Renal cortex interstitium (tissue), 15 donors: ENCODE measurements at places on chromosomes 6 and 20.

- DNase-seq = no peak
Observed at GRCh38 chr6:132664309-132665034, 5.5 kb upstream of the TAAR1 start.

- no peak for DNase-seq
Observed at GRCh38 chr20:44284032-44284431, 27.0 kb downstream of the FITM2 start.

- no peak for DNase-seq
Observed at GRCh38 chr6:44235269-44235668, 11.6 kb upstream of the HSP90AB1 start.

DNA sequence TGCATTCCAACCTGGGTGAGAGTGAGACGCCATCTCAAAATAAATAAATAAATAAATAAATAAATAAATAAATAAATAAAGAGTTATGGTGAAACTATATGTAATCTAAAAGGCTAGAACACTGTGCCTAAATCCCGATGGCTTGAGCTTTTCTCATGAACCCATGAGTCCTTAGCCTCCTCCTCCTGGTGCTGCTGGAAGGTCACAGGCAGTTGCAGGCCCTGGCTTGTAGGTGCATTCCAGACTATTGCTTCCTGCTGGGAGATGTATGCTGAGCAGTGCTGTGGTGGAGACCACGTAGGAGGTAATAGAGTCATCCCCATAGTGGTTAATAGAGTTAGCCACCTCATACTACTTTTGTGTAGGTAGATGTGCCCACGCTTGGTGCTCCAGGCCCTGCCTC is 12.5 kb downstream of the PTK7 start:
- no peak for DNase-seq

GRCh38 chr6:84340422-84340821 is 113.0 kb upstream of the CEP162 start:
- no peak for DNase-seq

DNA sequence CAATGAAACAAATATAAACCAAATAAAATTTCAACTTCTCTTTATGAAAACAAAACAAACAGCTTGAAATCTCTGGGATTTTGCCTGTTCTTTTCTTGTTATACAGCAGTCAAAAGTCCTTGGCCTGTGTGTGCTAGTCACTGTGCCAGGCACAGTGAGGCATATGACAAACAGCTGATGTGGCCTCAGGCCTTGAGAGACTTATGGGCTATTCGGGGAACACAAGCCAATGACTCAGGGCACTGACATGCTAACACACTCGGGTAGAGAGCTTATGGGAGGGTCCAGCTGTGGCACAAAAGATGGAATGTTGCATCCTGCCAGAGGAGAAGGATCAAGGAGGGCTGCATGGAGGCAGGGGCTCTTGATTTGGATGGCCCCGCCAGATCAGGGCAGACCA is 95.4 kb upstream of the NKX2-2 start:
- DNase-seq = no peak

DNA sequence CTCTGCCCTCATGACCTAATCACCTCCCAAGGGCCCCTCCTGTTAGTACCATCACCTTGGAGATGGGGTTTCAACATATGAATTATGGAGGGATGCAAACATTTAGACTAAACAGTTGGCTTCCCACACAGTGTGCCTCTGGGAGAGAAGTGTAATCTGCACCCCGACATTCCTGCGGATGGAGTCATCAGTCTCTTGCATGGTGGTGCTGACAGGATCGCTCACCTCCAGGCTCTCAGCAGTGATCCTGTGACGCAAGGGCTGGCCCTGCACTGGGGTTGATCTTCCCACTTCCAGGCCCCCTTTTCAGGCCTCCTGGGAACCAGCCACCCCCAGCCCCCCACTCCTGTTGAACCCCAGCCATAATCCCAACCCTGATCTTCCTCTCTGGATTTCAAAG is 16.0 kb upstream of the PI16 start:
- DNase-seq = no peak

DNA sequence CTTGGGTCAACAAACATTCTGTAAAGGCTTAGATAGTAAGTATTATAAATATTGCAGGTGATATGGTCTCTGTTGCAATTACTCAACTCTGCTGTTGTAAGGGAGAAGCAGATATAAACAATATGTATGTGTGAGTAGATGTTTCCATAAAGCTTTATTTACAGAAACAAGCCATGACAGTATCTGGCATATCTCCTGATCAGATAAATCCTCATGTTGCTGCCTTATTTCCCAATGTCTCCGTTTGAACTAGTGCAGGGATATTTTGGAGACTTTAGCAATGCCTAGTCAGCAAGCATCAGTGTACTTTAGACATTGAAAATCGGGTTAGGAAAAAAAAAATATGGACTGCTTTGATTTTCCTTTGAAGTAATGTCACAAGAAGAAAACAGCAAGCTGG is 96.1 kb downstream of the LAMA2 start:
- no peak for DNase-seq

DNA sequence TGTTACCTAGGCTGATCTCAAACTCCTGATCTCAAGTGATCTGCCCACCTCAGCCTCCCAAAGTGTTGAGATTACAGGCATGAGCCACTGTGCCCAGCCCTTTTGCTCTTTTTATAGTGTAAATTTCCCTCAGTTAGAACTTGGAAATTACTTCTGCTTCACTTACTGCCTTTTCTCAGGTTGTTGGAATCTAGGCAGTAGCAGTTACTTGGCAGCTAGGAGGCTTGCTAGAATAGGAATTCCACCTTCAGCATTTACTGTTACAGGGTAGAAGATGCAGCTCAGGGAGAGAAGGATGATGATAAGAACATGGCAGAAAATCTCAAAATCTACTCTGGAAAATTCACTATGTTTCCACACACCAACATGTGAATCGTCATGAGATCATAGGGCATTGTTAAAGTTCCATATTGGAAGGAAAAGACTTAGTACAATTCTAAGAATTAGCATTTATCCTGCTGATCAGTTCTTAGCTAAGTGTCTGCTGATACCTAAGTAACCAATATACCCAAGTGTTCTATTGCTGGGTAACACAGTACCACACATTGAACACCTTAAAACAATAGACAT is 182.2 kb downstream of the SLC16A10 start:
- no peak for DNase-seq

DNA sequence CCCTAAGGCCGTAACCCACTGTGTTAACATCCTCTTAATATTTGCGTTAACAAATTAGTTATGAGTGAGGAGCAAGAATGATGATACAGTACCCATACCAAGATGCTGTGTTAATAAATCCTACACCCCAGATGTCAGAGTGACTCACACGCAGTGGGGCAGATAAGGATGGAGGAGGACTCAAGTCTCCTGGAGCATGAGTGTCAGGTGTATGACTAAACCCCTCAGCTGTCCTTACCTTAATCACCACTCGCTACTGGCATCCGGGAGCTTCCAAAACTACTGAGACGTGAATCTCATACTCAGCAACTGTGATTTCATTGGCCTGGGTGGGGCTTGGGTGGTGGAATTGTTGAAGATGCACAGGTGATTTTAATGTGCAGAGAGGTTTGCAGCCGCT is 131.3 kb upstream of the MTHFD1L start:
- DNase-seq = no peak

DNA sequence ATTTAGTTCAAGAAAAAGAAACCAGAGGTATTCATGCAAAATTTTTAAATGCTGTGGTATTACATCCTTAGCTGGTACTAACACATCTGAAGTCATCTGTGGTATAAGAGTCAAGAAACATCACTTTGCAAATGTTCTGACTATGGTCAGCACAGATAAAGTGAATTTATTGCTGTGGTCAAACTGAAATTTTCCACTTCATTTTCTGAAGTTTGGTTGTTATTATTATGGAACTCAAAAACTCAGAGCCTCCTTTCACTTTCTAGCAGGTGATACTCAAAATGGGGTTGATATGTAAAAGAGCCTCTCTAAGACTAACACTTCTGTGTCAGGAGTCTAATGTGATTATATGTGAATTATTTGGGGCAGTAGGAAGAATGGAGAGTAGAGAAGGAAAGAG is 257.8 kb downstream of the RNGTT start:
- DNase-seq = no peak

GRCh38 chr6:105748737-105749161 is 337.4 kb upstream of the PRDM1 start:
- no peak for DNase-seq

DNA sequence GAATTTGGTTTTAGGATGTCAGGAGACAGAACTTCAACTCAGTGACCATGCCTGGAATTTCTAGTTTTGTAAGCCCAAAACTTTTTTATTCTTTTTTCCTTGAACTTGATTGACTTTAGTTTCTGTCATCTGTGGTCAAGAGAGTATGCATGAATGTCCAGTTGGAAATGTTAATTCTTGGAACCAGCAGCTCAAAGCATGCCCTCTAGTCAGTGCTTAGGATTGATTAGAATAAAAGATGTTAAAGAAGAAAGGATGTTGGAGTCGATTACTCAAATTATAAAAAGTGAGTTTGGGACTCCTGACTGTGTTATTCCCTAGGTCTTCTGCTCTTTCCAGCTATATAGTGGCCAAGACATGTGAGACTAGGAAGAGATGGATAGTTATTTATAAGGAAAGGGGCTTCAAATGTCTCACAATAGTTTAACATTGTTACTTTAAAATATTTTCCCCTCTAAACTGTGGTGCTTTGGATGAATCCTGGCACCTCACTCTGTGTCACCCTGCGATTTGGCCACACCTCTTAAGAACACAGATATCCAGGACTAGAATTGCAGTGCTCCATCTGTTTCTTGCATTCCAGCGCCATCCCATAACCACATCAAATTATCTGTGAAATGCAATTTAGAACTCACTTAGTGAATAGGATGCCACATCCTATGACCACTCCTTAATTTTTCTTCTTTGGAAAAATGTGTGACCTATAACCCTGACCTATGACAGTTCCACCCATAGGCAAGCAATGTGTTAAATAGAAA is 298.5 kb downstream of the EYA4 start:
- DNase-seq = no peak

GRCh38 chr20:62902926-62903615 is 23.2 kb downstream of the DIDO1 start:
- DNase-seq = no peak

- no peak for DNase-seq
Observed at GRCh38 chr20:54167909-54168872, 5.6 kb downstream of the CYP24A1 start.

DNA sequence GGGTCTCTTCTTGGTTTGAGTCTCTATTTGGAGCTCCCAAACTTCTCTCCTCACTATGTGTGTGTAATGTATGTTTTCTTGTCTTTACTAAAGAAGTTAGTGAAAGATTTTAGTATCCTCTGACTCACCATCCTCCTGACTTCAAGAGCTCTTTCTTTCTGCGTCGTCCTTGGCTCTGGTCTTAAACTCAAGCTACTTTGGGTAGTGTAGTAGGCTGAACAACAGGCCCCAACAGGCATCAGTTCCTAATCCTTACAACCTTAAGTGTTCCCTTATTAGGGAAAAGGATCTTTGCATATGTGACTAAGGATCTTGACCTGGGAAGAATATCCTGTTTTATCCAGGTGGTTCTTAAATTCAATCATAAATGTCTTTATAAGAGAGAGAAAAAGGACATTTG is 810.2 kb downstream of the MAFB start:
- no peak for DNase-seq

DNA sequence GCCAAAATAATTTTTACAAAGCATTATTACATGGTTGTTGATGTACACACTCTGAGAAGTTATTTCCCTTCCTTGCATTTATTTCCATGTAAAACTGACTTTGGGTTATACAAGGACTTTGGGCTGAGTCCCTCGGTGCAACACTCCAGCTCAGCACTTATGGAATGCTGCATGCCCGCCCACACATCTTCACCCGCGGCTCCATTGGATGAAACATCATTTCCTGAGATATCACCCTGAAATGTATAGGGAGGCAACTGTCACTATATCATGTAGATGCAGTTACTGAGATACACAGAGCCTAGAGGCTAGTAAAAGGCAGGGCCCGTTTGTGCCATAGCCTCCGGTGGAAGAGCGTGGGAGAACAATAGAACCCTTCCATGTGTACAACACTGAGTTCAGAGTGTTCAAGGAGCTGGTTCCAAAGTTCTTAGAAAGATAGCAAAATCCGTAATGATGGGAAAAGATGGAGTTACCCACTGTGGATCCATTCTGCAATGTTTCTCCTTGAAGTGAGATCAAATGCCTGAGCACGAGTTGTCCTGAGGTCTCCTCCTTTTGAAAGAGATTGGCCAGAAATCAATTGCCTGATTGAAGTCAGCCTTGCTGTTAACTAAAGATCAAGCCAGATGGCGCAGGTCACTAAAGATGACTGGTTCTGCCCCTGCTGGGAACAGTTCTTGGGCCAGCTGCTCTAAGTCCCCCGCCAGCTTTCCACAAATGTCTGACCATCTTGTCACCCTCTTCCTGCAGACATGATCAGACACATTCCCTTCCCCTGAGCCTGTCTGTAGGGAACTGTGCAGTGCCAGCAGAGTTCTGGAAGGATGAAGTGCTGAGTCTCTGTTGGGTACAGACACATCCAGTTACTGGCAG is 100.9 kb upstream of the IYD start:
- no peak for DNase-seq

- no peak for DNase-seq
Observed at GRCh38 chr6:167323111-167323510, 1.8 kb upstream of the TTLL2 start.

DNA sequence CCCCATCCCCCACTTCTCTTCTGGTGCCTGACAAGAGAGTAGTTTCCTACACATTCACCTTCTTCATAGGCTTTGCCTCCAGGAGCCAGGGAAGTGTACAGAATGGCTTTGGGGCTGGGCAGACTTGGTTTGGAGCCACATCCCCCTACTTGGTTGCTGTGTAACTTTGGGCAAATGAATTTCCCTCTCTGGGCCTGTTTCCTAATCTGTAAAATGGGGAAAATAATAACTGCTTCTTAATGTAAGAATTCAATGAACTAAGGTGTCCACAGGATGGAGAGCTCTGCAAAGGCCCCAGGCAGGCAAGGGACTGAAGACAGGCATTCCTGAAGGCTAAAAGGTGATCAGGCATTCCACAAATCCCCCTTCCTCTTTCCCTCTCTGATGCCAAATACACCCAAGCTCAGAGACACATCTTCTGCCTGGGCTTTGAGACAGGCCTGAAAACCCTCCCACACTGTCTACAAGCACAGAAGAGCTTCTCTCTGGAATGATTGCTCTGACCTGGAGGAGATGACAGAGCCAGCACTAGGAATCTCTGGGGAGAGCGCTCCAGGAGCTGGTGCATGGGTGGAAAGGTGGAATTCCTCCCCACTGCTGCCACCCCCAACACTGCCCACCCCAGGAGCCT is 6.9 kb upstream of the C20orf203 start:
- DNase-seq = no peak
